Heart right ventricle (tissue), 16 donors: ENCODE measurements at places on chromosomes 3 and 15.

GRCh38 chr3:171172070-171172469 is 145.6 kb upstream of the SLC2A2 start:
- H3K27me3 ChIP-seq: no peaks in the 10 kb centered on the region
- no peak for DNase-seq
- peaks cover 18% of the 10 kb centered on the region for H3K4me1 ChIP-seq
- no peaks in the 10 kb centered on the region for H3K36me3 ChIP-seq
- no peak overlapping the region for H3K27ac ChIP-seq

- no peak overlapping the region for H3K4me3 ChIP-seq
- H3K4me1 ChIP-seq: no peaks in the 10 kb centered on the region
- no peaks in the 10 kb centered on the region for H3K36me3 ChIP-seq
- no peaks in the 10 kb centered on the region for H3K27me3 ChIP-seq
- no peak for DNase-seq
- H3K27ac ChIP-seq: no peak overlapping the region
Measured at GRCh38 chr3:81087607-81088006, 673.8 kb downstream of the GBE1 start.

DNA sequence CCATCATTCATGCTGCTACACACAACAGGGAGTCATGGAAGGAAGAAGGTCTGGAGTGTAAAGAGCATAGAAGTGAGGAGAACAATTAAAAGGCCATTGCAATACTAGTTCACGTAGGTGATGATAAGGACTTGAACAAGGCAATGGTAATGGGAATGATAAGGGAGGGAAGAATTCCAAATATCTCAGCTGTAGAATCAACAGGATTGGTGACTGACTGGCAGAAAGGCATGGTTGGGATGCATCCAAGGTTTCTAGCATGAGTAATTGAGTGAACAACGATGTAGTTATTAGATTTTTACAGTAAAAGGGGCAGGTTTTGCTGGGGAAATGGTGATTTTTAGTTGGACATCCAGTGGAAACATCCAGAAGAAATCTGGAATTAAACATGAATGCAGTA is 2.4 kb upstream of the SEC62 start:
- no peak overlapping the region for H3K4me3 ChIP-seq
- H3K27ac ChIP-seq: no peak overlapping the region
- no peaks in the 10 kb centered on the region for H3K36me3 ChIP-seq
- DNase-seq: no peak

DNA sequence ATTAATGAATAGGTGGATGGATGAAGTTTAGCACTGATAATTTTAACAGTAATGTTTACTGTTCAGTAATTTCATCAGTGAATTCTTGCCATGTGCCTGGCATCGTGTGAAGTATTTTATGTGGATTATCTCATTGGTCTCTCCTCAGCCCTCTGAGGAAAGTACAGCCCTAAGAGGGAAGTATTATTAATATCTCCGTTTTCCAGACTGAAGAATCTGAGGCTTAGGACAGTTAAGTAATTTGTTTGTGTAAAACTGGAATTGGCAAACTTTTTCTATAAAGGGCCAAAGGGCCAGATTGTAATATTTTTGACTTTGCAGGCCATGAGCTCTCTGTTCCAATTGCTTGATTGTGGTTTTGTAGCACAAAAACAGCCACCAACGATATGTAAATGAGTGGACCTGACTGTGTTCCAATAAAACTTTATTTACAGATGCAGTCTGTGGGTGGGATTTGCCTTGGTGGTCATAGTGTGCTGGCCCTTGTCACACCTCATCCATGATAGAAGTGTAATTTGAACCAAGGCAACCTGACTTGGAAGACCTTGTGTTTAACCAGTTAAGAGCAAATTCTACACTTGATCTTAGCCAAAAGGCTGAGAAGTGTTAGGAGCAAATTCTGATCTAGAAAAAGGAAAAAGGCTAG is 255.3 kb downstream of the FEZF2 start:
- H3K4me1 ChIP-seq: no peaks in the 10 kb centered on the region
- no peak overlapping the region for H3K27ac ChIP-seq
- no peaks in the 10 kb centered on the region for H3K36me3 ChIP-seq
- no peak overlapping the region for H3K4me3 ChIP-seq
- H3K27me3 ChIP-seq: no peaks in the 10 kb centered on the region

DNA sequence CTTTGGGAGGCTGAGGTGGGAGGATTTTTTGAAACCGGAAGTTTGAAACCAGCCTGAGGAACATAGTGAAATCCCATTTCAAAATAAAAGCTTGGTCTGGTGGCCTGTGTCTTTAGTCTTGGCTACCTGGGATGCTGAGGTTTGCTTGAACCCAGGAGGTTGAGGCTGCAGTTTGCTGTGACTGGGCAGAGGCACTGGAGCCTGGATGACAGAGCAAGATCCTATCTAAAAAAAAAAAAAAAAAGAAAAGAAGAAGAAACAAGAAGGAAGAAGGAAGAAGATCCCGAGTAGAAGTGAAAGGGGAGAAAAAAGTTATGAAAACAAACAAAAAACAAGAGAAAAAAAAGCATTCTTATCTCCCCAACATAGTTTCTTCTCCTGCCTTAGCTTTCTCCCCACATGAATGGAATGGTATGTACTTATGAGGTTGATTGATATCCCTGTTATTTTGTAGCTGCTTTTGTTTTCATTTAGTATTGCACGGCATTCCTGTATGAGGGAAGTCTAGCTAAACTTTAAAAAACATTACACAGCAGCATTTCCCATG is 42.4 kb downstream of the TMEM40 start:
- no peak overlapping the region for H3K27ac ChIP-seq
- H3K4me1 ChIP-seq: peaks cover 4% of the 10 kb centered on the region
- DNase-seq: no peak
- H3K27me3 ChIP-seq: no peaks in the 10 kb centered on the region
- no peaks in the 10 kb centered on the region for H3K36me3 ChIP-seq

DNA sequence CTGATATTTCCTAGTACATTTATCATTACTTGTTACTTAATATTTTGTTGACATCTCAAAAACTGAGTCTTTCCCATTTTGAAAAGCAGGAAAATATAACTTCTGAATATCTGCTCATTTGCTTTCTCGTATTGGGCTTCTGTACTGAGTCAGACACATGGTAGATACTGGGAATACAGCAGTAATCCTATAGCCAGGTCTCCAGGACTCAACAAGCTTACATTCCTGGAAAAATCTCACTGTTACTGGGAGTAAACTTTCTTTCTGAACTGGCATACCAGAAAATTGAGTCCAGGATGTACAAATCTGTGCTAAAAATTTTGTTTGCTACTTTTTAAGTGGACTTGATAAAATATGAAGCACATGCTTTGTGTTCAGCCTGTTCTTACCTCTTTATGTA is 240.4 kb downstream of the RBMS3 start:
- no peaks in the 10 kb centered on the region for H3K27me3 ChIP-seq
- DNase-seq: no peak
- H3K36me3 ChIP-seq: no peaks in the 10 kb centered on the region
- peaks cover 62% of the 10 kb centered on the region for H3K4me1 ChIP-seq
- H3K4me3 ChIP-seq: no peak overlapping the region
- H3K27ac ChIP-seq: no peak overlapping the region

DNA sequence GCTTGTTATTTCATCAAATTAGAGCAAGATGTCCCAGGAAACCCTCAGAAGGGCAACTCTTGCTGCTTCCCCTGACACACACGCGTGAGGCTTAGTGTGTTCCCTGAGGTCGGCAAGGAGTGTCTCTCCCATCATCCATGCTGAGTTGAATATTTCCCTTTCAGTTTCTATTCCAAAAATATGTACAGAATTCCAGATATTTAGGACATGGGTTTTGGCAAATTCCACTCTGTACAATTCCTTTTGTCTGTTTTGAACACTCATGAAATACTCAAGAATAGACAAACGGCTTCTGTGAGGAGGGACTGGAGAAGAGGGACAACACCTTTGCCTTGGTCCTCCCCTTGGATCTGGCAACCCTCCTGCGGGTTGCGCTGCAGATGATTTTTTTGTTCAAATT is 138.0 kb downstream of the DUT start:
- H3K4me3 ChIP-seq: no peak overlapping the region
- no peak for DNase-seq
- no peaks in the 10 kb centered on the region for H3K27me3 ChIP-seq

DNA sequence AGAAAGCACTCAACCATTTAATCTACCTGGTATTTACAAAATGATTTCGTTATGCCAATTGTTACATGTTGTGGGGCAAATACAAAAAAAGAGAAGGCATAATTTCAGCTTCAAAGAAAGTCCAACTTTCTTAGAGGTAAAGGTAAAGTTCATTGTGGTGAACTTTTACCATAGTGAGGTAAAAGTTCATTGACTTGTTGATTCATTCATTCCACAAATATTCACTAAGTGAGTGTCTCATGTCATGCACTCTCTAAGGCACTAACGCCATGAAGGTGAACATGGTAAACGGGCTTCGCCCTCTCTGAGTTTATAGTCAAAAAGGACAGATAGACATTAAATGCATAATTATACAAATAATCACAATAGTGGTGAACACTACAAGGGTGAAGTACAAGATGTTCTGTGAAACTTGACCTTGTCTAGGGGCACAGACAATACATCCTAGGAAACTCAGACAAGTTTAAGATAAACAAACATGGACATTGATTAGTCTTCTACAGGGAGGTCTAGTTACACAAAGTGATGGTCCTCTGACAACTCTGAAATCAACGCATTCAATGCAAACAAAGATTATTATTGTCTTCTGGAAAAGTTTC is 378.6 kb downstream of the MAGI1 start:
- H3K27me3 ChIP-seq: no peaks in the 10 kb centered on the region
- H3K27ac ChIP-seq: no peak overlapping the region
- H3K4me3 ChIP-seq: no peak overlapping the region

DNA sequence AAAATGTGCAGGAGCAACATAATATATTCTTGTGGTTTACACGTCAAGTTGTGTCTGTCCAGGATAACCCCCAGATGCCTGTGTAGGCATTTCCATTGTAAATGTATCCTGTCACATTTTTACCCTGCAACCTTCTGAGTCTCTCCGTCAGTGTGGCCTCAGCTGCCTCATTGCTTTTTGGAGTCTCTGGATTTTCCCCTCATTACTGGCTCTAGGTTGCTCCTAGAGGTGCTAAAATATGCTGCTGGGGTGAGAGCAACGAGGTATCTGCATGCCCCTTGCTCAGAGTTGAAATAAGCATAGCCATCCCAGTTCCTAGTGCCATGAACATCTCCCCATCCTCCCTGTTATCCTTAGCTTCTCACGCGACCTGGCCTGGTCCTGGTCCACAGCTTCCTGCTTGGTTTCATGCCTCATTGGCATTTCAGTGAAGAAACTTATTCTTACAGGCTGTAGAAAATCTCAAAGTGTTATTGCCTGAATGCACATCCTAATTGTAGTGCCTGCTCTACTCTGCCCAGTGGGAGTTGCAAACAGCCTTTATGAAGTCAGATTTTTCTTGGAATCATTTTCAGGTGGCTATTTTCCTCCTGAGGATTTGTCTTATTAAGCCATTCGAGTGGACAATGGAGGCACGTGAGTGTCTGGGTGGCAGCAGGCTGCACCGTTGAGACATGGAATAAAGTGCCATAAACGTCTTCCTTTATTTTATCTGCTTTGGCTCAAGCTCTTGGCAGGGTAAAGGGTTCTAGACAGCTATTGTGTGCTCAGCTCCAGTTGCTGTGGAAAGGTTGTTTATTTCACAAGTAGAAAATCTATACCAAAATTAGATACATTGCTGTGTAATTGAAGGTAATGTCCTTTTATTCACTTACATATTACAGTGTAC is 33.2 kb downstream of the OXNAD1 start:
- H3K27me3 ChIP-seq: no peaks in the 10 kb centered on the region
- H3K36me3 ChIP-seq: peaks cover 56% of the 10 kb centered on the region
- DNase-seq: no peak
- no peak overlapping the region for H3K27ac ChIP-seq
- H3K4me1 ChIP-seq: peaks cover 12% of the 10 kb centered on the region

DNA sequence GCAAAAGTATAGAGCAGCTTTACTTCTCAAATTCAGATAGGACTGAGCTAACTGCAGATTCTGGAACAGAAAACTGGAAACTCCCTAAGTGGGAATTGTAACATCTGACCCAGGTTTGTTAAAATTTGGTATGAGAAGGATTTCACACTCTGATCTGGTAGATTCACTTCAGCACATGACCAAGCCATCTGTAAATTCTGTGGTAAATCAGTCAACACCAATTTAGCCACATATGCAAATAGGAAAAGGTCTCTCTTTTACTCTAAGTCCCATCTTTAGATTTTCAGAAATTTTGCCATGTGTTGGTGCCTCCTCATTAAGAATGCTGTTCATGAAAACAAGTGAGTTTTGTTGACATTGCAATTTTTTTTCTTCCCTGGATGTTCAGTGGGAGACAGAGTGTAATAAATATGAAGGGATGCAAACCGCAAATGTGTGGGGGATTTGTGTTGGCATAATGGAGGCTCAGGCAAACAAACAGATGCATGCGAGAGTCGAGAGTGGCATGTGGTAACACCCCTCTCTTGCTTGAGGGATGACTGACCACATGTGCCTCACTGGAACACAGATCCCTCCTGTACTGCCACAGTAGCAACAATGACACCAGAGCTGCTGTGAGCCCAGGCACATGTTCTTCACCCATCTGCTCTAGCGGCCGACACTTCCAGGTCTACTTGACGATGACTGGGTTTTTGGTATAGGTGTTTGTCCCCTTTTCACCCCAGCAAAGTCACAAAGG is 146.6 kb downstream of the FEZF2 start:
- no peaks in the 10 kb centered on the region for H3K27me3 ChIP-seq
- no peaks in the 10 kb centered on the region for H3K4me1 ChIP-seq
- H3K4me3 ChIP-seq: no peak overlapping the region
- no peak for DNase-seq

DNA sequence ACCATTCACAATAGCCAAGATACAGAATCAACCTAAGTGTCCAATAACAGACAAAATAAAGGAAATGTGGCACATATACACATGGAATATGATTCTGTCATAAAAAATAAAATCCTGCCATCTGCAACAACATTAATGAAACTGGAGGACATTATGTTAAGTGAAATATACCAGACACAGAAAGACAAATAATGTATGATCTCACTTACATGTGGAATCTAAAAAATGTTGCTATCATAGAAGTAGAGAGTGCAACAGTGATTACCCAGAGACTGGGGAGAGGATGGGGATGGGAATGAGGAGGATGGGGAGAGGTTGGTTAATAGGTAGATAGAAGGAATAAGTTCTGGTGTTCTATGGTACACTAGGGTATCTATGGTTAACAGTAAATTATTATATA is 28.7 kb downstream of the MRPL3 start:
- no peaks in the 10 kb centered on the region for H3K36me3 ChIP-seq
- DNase-seq: no peak
- H3K4me3 ChIP-seq: no peak overlapping the region
- no peaks in the 10 kb centered on the region for H3K27me3 ChIP-seq
- no peaks in the 10 kb centered on the region for H3K4me1 ChIP-seq
- H3K27ac ChIP-seq: no peak overlapping the region
